Amniotic epithelial cell (primary cell): ENCODE measurements at places on chromosomes 2 and 18.

GRCh38 chr18:5967007-5967406, 71.7 kb upstream of the TMEM200C start:
- no peak for DNase-seq

DNA sequence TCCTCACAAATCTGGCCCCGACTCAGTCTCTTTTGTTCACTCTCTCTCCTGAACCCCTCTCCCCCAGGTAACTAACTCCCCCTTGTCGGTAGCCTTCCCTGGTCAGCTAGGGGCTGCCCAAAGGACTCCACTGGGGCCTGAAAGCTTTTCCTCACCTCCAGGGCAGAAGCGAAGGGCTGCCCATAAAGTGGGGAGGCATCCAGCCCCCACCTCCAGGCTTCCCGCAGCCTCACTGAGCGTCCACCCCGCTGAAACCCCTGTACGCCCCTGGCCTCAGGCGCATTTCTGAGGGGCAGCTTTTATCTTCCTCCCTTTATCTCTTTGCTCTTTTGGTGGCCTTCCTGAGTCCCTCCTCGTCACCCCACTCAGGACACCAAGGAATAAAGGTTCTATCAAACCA, 249.3 kb downstream of the CYP26B1 start:
- no peak for DNase-seq

DNA sequence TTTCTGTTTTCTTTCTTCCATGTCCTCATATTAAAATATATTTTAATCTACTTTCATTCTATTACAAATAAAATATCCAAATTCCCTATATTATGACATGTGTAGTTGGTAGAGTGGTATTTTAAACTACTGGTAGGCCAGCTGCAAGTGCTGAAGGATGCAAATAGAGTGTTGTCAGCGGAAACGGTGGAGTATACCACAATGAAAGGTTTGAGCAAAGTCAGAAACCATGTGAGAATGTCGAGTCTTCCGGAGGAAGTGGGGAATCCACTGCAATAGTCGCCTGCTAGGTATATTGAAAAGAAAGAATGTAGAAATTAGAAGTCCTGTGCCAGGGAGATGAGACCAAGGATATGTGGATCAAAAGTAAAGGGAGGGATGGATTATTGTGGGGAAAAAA, 373.9 kb downstream of the DSEL start:
- no peak for DNase-seq

GRCh38 chr2:179332903-179333302, 68.3 kb upstream of the SESTD1 start:
- no peak for DNase-seq

DNA sequence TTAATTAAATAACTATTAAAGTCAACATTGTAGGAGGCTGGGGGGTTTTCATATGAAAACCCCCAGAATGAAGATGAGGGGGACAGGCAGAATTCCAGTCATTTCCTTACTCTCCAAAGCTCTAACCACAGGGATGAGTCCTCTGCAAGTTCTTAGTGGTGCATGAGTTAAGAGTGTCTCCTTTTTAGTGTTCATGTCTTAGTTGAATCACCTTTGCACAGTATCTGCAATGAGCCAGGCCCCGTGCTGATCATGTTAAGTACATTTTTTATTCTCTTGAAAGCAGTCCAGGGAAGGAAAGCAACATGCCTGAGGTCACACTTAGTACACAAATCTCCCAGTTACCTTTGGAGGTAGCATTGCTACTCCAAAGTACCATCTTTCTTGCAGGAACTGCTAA, 25.7 kb upstream of the MSGN1 start:
- DNase-seq: no peak

GRCh38 chr2:186345745-186346144, 140.3 kb upstream of the ZC3H15 start:
- no peak for DNase-seq
